ENCODE measurements at places on chromosomes 4 and X. TPM values are rescaled to one million over a fixed set of nuclear protein-coding genes. Genes with fewer than 3 reads are reported as not detected.
A peak's percentile ranks its signal among the peaks of the same experiment; 100 is the strongest.

SLC6A14 gene
- total RNA-seq: 0.33 TPM

CFP gene
- 1.5 TPM for total RNA-seq

TXK gene
- total RNA-seq: 3.6 TPM

HHIP gene
- 0.81 TPM for total RNA-seq

DCAF12L2 gene
- not detected for total RNA-seq

MGARP gene
- total RNA-seq: 2.1 TPM

FATE1 gene
- 1.7 TPM for total RNA-seq

POLN gene
- 1.5 TPM for total RNA-seq

ASB9 gene
- 2.0 TPM for total RNA-seq

SMIM31 gene
- not detected for total RNA-seq

TMPRSS11D gene
- total RNA-seq: not detected

DIPK2B gene
- 39.1 TPM for total RNA-seq

ADGRA3 gene
- 99.1 TPM for total RNA-seq

ZFX gene
- total RNA-seq: 71.5 TPM

NWD2 gene
- total RNA-seq: 0.33 TPM

- no peak for DNase-seq
Measured at GRCh38 chr4:71239365-71239764, 99.5 kb upstream of the SLC4A4 start.

- DNase-seq: no peak
Measured at GRCh38 chr4:10180927-10181744, 64.5 kb upstream of the WDR1 start.

- DNase-seq: no peak
Measured at GRCh38 chr4:176879380-176880116, 86.8 kb upstream of the VEGFC start.

DNA sequence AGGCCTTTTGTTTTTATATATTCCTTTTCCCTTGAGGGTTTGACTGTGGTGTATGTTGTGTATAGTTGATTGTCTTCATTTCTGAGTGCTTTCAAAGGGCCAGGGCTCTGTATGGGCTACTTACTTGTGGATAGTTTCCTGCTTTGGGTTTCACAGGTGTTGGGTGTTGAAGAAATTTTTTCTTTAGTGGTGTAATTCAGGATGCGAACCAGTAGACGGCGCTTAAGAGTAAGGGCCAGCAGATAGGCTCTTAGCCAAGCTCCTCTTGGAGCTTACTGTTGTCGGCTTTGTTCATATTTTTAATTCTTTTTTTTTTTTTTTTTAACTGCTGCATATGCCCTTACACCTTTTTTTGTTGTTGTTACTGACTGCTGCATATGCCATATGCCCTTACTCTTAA lies 276.3 kb upstream of the GALNT7 start:
- DNase-seq: no peak

DNA sequence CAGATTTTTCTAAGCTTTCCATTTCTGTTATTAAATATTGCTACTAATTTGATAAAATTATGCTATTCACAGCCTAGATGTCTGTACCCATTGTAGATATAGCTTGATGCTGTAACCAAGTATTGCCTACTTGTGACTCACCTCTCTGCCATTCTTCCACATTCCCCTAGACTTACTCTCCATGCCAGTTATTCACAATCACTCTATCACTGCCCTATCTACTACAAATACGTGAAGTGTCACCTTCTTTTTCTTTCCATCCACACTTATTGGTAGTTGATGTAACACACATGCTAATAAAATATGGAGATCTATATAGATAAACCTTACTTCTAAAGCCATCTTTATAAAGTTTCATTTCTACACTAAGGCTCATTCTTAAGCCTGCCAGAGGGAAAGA lies 179.4 kb upstream of the PACRGL start:
- DNase-seq: no peak

GRCh38 chr4:188432328-188432727 lies 293.1 kb downstream of the TRIML1 start:
- no peak for DNase-seq

DNA sequence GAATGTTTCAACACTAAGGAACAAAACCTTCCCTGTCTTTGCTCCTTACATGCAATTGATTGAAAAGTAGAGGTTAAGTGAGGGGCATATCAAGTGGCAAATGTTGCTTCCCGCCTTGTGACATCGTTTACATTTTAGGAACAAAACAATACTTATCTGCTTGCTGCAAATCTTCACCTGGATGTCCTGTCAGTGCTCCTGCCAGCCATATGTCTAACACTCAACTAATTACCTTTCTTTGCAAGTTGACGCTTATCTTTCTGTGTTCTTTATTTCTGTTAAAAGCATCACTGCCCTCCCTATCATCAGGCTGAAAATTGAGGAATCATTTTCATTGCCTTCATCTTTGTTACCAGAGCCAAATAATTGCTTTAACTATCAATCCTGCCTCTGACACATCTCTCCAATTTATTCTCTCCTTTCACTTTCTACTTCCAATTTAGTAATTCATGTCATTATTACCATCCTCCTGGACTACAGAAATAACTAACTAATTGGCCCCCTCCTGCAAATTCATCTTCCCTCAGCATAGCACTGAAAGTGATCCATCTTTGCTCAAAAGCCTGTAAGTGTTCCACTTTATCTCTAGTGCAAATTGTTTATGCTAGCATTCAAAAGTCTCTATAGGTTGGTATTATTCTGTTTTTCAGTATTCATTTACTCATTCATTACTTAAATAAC lies 298.7 kb upstream of the ATOH1 start:
- DNase-seq: no peak

DNA sequence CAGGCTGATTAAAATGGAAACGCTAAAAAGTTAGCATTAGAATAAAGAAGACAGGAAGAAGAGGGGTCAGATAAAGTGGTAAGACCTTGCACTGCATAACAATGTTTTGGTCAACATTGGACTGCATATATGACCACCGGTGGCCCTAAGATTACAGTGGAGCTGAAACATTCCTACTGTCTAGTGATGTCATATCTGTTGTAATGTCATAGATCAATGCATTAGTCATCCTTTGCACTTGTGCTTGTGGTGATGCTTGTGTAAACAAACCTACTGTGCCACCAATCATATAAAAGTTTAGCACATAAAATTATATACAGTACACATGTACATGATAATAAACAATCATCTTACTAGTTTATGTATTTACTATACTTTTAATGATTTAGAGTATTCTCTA lies 73.0 kb downstream of the TMEM165 start:
- no peak for DNase-seq

DNA sequence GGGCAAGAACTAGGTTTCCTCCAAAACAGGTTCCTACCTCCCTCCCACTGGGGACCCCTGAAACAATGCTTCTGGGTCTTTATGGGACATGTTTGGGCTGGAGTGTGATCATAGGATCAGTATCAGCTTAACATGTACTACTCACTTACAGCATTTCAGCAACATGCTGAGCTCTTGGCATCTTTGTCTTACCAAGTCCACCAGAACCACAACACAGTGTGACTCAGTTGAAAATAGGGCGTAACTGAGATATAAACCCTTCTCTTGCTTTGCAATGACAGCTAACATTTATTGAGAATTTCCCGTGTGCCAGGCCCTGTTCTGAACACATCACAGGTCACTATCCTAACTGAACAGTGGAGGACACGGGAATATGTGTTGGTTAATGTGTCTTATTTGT lies 218.5 kb upstream of the LNX1 start:
- no peak for DNase-seq

DNA sequence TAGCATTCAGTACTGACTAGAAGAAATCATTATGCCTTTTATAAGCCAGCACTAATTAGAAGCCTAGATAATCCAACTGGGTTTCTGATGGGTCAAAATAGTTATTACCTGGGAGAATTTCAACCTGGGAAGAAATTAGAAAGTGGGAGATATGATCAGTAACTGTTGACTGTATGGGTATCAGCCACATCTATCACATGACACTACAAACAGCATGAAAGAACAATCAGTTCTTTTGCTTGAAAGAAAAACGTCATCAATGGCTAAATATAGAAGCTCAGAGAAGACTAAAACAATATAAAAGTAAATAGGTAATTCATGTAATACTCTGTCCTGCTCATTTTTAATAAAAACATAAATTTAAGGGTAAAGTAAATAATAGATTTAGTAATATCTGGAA lies 145.1 kb downstream of the CAMK2D start:
- no peak for DNase-seq

- no peak for DNase-seq
Measured at GRCh38 chrX:124555036-124555595, 208.8 kb downstream of the SH2D1A start.

DNA sequence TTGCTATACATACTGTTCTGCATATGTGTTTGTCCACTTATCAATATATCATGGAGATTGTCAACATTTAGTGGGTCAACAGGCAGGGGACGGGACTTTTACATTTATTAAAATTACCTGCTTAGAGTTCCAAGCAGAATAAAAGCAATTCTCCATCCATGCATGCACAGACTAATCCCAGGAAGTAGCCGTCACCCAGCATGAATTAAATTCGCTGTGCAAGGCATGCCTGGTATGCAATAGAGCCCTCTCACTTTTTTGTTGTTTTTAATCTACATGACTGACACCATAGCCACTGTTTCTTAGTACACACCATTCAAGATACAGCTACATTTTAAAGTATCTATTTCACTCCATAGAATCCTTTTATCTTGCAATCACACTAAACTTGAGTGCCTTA lies 108.9 kb downstream of the USP46 start:
- no peak for DNase-seq

DNA sequence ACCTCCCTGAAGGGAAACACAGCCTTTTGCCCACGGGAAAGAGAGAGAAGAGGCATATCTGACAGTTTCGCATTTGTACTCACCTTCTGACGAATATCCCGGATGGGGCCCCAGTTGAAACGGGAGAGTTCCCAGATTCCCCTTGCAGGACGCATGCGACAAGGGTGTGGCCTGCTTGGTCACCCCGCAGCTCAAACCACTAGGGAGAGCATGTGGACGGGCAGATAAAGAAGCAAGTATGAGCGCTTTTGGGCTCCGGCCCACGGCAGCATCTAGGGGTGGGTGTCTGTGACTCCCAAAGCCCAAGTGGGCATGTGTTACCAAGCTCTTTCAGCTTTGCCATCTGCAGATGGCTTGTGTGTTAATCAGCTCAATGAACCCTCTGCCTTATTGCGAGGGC lies 70.1 kb upstream of the MED14 start:
- no peak for DNase-seq

DNA sequence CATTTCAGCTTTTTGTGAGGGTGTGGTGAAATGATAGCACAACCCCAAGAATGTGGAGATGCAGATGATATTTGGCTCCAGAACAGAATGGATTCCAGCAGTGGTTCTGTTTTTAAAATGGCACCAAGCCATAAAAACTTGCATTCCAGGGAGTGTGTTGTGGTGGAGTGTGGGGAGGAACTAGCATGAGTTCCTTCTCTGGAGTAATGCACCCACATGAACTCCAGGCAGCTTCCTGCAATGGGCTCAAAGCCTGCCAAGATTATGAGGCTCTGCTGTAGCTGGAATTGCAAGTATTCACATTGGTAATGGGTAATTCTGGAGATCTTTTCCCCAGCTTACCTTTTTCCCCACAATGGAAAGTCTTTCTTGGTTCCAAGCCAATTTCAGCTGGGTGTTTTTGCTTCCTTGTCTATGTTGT lies 161.4 kb downstream of the RAB28 start:
- no peak for DNase-seq

GRCh38 chr4:112840061-112840460 lies 203.1 kb downstream of the LARP7 start:
- DNase-seq: no peak

- DNase-seq: peak; percentile 83
Measured at GRCh38 chr4:41418444-41418843, 119.5 kb upstream of the LIMCH1 start.

DNA sequence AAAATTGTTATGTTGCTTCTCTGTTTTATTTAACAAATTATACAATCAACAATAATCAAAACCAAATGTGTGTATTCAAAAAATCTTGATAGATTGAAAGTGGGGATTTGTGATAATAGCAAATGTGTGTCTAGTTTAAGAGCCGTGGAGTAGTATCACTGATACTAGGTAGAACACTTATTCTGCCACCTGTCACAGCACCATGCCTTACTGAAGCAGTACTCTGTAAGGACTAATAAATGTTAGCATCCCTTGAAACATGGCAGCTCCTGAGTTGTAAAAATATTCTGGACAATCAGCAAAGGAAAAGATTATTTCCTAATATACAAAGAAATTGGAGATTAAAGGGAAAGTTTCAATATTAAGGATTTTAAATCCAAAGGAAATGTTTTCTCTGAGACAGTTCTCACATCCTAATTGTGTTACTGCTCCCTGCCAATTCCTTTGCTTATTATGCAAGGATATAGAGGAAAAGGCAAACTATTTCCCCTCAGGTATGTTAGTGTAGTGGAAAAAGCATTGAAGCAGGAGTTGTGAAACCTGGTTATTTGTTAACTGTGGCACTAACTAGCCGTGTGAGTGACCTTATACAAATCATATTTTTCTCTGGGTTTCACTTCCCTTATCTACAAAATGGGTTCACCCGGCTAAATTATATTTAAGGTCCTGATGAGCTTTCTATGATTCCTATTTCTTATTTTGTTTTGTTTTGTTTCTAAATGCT lies 303.1 kb downstream of the ARHGAP24 start:
- DNase-seq: no peak

DNA sequence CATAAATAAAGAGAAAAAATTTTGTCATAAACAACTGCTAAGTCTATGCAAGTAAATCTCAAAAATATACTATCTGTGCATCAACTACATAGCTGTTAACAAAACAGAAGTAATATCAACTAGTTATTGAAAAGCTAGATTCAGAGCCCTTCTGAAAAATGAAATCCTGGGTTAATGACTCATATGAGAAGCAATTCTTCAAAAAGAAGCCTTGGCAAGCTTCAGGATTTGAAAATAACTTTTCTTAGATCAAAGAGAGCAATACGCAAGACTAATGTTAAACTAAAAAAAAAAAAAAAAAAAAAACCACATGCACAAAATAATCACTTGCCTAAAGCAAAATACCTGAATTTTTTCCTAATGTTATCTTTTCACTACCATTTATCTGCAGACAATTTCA lies 566.1 kb upstream of the BOD1L1 start:
- no peak for DNase-seq

- no peak for DNase-seq
Measured at GRCh38 chr4:8913858-8914460, 42.3 kb upstream of the HMX1 start.

DNA sequence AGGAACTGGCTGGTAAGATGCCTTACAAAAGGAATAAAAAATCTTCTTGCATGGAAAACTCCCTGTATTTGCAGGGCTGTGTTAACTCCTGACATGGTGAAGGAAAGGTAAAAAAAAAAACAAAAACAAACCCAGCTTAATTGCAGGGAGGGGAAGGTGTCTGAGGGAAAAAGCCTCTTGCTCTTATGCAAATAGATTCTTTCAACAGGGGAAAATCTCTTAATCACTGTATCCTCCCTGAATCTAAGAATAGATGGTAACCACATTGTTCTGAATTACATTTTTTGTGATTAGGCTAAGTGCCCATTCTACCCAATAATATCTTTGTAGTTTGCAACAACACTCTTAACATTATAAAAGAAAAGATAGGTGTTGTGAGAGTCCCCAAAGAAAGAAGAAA lies 172.6 kb downstream of the RBM46 start:
- DNase-seq: no peak
